ENCODE measurements at places on chromosomes 16 and 17. TPM values are rescaled to one million over a fixed set of nuclear protein-coding genes. Genes with fewer than 3 reads are reported as not detected.

- peak overlapping the region; percentile 2 for H3K27ac ChIP-seq
- peak; percentile 40 for DNase-seq
- no peak overlapping the region for H3K4me3 ChIP-seq
- peaks cover 52% of the 10 kb centered on the region for H3K36me3 ChIP-seq
- peaks cover 14% of the 10 kb centered on the region for H3K4me1 ChIP-seq
These were observed 15.1 kb downstream of the NQO1 start for GRCh38 chr16:69711115-69711740.

- DNase-seq, result no peak
- H3K36me3 ChIP-seq, result no peaks in the 10 kb centered on the region
- no peaks in the 10 kb centered on the region for H3K4me1 ChIP-seq
- H3K27ac ChIP-seq, result no peak overlapping the region
- H3K4me3 ChIP-seq, result no peak overlapping the region
- H3K27me3 ChIP-seq, result peaks cover 6% of the 10 kb centered on the region
These were observed 44.8 kb downstream of the CDYL2 start for GRCh38 chr16:80759419-80760162.

DNA sequence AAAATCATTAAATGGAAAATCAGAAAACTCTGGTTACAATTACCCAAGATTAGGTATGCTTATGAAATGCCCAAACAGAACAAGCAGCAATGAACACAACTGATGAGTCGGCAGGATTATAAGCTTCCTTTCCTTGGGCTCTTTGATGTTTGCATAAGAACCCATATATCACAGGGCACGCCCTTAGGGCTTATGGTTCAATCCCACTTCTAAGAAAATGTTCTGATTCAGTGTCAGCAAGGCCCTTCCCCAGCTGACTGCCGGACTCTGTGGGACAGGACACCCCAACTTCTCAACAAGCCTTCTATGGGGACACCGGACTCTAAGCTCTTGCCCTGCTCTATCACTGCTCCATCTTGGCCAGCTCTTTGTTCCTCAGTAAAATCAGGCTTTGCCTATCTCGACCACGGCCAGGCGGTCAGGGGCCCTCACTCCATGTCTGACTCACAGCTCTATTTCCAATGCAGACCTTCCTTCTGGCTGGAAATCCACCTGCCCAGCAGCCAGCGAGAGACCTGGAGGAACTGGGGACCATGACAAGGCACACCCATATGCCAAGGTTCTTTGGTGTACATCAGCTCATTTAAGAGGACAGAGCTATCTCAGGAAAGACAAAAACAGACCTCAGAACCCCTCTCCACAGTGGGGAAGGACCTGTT, 26.8 kb downstream of the LITAFD start:
- peaks cover 45% of the 10 kb centered on the region for H3K36me3 ChIP-seq
- peaks cover 47% of the 10 kb centered on the region for H3K4me1 ChIP-seq
- peak; percentile 52 for DNase-seq
- no peaks in the 10 kb centered on the region for H3K27me3 ChIP-seq
- no peak overlapping the region for H3K4me3 ChIP-seq
- H3K27ac ChIP-seq, result peak overlapping the region; percentile 32

DNA sequence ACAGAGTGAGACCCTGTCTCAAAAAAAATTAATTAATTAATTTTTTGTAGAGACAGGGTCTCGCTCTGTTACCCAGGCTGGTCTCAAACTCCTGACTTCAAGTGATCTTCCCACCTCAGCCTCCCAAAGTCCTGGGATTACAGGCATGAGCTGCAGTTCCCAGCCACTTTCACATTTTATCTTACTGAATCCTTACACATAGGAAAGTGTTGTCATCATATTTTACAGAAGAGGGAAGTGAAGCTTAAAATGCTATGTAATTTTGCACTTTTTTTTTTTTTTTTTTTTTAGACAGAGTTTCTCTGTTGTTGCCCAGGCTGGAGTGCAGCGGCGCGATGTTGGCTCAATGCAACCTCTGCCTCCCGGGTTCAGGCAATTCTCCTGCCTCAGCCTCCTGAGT, 21.1 kb upstream of the ZNF629 start:
- no peak overlapping the region for H3K4me3 ChIP-seq
- no peaks in the 10 kb centered on the region for H3K36me3 ChIP-seq
- no peak for DNase-seq
- no peaks in the 10 kb centered on the region for H3K27me3 ChIP-seq
- H3K4me1 ChIP-seq, result peaks cover 12% of the 10 kb centered on the region
- no peak overlapping the region for H3K27ac ChIP-seq

Gene PIRT
- total RNA-seq, result not detected

Gene CACNG3
- not detected for total RNA-seq

Gene TK1
- total RNA-seq, result 147 TPM

Gene STAT3
- 74.6 TPM for total RNA-seq

Gene DPEP3
- not detected for total RNA-seq

All from PC-9 (cell line).